Lung microvascular endothelial cell (primary cell): ENCODE measurements at places on chromosomes 12 and 14.

DNA sequence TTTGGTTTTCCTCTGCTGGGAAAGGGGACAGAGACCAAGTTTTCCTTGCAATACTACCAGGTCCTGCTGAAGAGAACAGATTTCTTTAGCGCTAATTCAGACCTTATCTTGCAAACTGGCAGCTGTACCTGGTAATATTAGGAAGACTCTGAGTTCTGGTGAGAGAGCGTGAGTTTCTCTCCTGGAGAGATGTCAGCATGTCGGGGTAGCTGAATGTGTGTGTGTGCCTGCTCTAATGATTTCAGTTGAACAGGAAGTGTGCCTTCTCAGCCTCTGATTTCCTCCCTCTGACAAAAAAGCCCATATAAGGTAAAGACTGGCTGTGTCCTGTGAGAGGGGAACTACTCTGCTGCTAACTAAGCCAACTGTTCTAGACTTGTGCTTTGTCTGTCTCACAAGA is 10.3 kb upstream of the ERP27 start:
- DNase-seq: peak; percentile 96

GRCh38 chr12:66036317-66036716 is 94.2 kb downstream of the LLPH start:
- peak; percentile 95 for DNase-seq

GRCh38 chr14:34043627-34044372 is 92.9 kb upstream of the EGLN3 start:
- DNase-seq: peak; percentile 31

GRCh38 chr12:131372171-131372475 is 338.8 kb upstream of the SFSWAP start:
- DNase-seq: no peak

- no peak for DNase-seq
Measured at GRCh38 chr12:15497671-15498292, 175.5 kb downstream of the PTPRO start.

- DNase-seq: peak; percentile 49
Measured at GRCh38 chr12:20369305-20370013, 1.1 kb downstream of the PDE3A start.

- DNase-seq: peak; percentile 32
Measured at GRCh38 chr12:67651132-67651695, 2.7 kb downstream of the DYRK2 start.

DNA sequence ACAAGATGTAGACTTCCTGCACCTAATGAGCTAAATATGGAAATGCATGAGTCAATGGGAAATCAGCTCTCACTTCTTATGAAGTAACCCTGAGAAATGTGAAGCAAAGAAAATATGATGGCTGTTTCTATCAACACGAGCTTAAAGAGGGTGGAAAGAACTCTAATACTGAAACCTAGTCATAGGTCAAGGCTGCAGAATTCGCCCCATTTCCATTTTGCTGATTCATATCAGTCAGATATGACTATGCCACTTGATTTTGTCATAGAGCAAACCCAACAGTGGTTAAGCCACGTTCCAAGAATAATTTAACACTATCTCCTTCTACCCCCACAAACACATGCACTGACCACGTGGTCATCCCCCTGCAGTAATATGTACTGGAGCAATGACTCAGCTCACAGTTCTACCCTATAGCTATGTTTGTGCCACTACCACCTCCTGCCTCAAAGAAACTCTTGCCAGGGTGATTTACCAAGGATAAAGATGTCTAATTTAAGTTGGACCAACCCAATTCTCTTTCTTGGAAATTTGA is 157.5 kb downstream of the TMTC3 start:
- DNase-seq: peak; percentile 9

DNA sequence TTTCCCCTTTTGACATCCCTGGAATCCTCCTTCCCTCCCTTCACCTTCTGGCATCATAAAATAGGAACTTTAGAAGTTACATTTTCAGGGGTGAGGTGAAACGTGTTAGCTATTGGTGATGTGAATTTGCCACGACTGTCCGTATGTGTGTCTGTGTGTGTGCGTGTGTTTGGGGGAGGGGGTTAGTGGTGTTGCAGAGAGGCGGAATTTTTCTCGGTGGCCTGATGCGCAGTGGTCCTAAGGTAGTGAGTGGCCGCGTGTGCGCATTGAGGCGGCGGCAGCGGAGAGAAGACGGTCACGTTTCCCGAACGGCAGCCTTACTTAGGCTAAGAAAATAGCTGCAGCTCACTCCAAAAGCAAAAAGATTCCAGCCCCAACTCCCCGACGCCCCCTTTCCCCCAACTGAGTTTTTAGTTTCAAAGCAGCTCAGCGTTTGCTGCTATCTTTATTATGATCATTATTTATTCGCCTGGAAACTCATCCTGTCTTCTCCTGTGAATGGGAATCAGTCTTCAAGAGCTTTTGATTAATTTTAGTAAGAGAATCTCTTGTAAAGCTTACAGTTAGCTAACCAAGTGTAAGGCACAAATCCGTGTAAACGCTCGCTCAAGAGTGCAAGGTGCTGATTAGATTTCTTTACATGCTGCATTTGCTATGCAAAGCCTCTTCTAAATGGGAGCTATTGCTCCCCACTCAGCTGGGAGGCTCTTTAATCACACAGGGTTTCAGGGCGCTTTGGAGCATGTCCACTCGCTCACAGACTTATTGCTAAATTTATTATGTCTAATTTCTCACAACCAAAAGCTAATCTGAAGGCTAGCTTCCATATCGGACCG is 4.7 kb downstream of the FLRT2 start:
- DNase-seq: peak; percentile 78

GRCh38 chr12:53738406-53739213 is 11.4 kb upstream of the CALCOCO1 start:
- DNase-seq: no peak

DNA sequence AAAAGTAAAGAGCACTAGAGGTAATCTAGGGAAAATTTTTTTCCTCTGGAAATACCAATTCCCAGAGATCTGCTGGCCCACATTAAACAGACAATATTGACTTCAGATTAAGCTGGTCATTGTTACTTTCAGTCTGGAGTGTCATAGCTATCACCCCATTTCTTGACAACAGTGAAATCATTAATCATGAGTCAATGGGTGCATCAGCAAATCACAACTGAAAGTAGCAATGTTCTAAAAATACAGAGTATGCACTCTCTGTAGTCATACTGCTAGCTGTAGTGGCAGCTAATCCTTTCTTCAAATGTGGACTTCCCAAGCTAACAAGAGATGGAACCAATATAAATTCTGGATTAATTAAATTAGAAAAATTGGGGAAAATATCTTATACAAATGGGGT is 129.9 kb downstream of the CPNE8 start:
- peak; percentile 2 for DNase-seq

GRCh38 chr12:76020731-76021672 is 10.6 kb downstream of the PHLDA1 start:
- peak; percentile 66 for DNase-seq

GRCh38 chr12:6053541-6053940 is 70.9 kb downstream of the VWF start:
- no peak for DNase-seq

GRCh38 chr12:122422730-122423257 is 325 bp upstream of the CLIP1 start:
- peak; percentile 64 for DNase-seq

- no peak for DNase-seq
Measured at GRCh38 chr12:74885775-74886174, 323.9 kb downstream of the KCNC2 start.

DNA sequence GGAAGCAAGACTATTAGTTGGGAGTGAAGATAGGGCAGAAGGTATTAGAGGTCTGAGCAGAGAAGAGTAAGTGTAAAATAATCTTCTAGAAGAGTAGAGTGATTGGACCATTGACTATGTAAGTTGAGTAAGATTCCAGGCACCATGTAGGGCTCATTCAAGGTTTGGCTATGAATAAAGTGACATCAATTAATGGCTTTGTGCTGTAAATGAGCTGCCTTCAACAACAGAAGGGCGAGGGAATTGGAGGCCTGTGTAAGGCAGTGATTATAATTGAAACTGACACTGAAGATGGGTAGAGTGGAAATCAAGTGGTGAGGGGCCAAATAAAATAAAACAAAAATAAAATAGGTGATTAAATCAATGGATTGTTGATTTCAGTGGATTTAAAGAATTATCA is 26.4 kb downstream of the PTPRQ start:
- no peak for DNase-seq

- no peak for DNase-seq
Measured at GRCh38 chr12:93877446-93877845, 200.3 kb downstream of the CRADD start.
